ENCODE measurements at places on chromosomes 5 and 9. TPM values are rescaled to one million over a fixed set of nuclear protein-coding genes. Genes with fewer than 3 reads are reported as not detected.

The IFNA21 gene
- total RNA-seq, result not detected

The PCDHA10 gene
- 0.33 TPM for total RNA-seq

The KCNMB1 gene
- 76.6 TPM for total RNA-seq

The KCNN2 gene
- 9.3 TPM for total RNA-seq

The CCDC152 gene
- total RNA-seq, result 0.42 TPM

DNA sequence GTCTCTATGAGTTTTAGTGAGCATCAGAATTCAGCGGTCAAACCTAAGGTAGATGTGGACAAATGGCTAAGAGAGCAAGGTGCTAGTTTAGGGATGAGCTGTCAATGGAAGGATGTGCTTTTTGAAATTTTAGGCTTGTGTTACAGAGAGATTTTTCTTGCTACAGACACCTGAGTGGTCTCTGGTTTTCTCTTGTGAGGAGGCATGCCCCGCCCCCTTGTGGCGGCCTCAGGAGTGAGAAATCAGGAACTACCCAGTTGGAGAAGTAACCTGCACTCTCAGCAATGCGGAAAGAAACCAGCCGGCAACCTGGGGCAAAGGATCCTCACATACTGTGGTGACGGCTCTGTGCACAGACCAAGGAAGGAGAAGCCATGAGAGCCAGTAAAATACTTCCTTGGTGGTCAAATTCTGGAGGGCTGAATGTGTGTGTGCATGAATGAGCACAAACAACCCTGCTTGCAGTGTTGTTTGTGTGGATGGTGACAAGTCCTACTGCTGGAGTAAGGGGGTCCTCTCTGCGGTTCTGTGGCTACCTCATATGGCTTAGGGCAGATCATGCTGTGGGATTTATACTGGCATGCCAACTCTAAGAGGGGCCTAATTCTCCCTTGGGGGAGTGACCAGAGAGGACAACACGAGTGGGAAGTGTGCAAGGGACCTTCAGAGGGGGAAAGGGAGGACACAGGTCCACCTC, 16.7 kb upstream of the HSD17B4 start:
- no peak for DNase-seq

GRCh38 chr5:57435701-57436134, 46.9 kb downstream of the ACTBL2 start:
- DNase-seq, result peak; percentile 19

DNA sequence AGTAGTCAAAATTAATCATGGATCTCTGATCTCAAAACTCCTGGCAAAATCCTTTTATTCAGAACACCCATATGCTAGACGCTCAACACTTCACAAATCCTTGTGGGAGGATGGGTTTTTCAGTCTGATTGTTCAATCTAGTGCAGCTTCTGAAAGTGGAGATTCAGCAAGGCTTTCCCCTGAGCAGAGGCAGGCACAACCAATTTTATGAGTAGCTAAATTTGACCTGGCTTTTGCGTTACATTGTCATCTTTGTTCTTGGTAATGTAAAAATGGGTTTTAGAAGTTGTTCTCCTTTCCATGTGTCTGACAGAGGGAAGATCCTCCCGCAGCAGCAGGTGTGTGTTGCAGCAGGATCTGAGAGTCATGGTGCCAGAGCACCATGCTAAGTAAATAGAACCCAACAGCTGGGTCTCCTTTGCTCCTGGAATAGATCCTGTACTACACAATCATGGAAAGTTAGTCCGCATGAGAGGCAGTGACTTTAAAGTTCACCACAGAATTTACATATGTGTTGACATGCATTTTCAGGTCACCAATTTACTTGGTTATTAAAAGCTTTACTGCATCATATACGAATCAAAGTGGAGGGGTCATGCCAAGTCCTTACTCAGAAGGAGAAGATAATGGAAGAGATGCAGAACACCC, 70.1 kb upstream of the MEF2C start:
- no peak for DNase-seq

GRCh38 chr5:143174714-143175398, 228.6 kb downstream of the NR3C1 start:
- no peak for DNase-seq

GRCh38 chr5:100761192-100761591, 141.9 kb downstream of the ST8SIA4 start:
- no peak for DNase-seq

DNA sequence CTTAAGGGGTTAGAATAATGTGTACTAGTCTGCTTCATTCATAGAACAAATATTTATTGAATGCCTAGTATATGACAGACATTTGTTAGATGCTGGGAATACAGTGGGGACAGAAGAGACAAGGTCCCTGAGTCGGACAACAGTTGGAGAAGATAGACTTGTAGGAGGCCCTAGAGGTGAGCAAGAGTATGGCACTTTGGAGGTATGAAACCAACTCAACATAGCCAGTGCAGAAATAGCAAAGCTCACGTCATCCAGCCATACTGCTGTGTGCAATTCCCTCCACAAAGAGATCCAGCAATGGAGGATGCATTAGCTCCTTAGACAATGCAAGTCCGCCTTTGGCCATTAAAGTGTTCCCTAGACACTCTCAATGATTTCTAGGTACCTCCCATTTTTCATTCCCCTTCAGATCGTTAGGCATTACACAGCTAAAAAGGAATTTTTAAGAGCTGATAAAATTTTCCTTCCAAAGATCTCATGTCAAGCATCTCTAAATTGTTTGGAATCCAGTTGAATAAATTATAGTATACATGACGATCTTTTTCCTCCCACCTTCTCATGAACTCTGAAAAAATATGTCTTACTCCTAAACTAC, 1949.6 kb upstream of the WWC1 start:
- no peak for DNase-seq

GRCh38 chr5:124650147-124650561, 96.3 kb downstream of the ZNF608 start:
- no peak for DNase-seq
